M059J (cell line): ENCODE measurements at places on chromosomes 2 and 18. TPM values are rescaled to one million over a fixed set of nuclear protein-coding genes. Genes with fewer than 3 reads are reported as not detected.

DNA sequence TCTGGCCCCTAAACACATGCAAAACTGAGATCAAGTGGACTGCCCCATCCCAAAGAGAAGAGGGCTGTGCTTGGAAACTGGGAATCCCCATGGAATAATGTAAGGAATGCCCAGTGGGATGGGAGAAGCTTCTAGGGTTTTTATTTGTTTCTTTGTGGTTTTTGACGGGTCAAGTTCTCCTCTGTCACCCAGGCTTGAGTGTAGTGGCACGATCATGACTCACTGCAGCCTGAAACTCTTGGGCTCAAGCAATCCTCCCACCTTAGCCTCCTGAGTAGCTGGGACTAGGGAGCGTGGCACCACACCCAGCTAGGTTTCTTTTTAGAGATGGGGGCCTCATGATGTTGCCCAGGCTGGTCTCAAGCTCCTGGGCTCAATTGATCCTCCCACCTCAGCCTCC is 101.7 kb upstream of the ZSWIM2 start:
- DNase-seq: peak; percentile 87

- DNase-seq: no peak
Measured at GRCh38 chr18:43175257-43175656, 59.8 kb upstream of the RIT2 start.

The TRABD2A gene
- 0.81 and 3.7 TPM in 2 replicates for total RNA-seq

The FAM237A gene
- total RNA-seq: not detected in 2 replicates

The TDRD15 gene
- not detected in 2 replicates for total RNA-seq
